ENCODE measurements at places on chromosomes 7 and 10. TPM values are rescaled to one million over a fixed set of nuclear protein-coding genes. Genes with fewer than 3 reads are reported as not detected.
A peak's percentile ranks its signal among the peaks of the same experiment; 100 is the strongest.

GRCh38 chr7:36487756-36488336, 98.2 kb downstream of the ANLN start:
- H3K27me3 ChIP-seq: no peaks in the 10 kb centered on the region
- H3K36me3 ChIP-seq: no peaks in the 10 kb centered on the region
- H3K27ac ChIP-seq: no peak overlapping the region
- no peak for DNase-seq

DNA sequence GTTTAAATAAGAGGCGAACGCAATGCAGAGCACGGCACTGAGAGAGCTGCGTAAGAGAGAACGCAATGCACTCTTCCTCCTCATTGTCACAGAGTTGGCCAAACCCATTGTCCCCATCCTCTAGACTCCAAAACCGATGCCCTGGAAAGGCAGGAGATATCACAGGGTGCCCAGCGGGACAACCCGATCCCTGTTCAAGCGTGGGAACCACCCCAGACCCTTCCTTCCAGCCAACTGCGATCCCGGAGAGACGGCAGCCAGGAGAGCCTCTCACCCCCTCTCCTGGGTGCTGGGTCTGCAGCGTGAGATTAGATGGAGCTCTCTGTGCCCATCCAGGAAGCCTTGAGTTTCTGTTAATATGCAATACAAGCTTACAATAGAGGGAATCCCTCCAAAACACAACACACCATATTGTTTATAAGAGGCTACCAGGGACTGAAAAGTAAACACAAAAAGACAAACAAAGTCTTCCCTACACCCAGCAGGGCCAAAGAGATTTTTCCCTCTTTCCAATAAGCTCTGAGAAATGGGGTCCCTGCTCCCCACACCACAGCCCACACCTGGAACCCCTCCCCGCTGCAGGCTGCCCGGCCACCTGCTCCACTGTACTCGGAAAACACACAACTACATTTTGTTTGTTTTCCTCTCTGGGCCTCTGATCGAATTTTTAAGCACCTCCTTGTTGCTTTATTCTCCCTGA, 187.6 kb downstream of the ADARB2 start:
- no peak overlapping the region for H3K27ac ChIP-seq
- peaks cover 19% of the 10 kb centered on the region for H3K36me3 ChIP-seq
- H3K27me3 ChIP-seq: peaks cover 4% of the 10 kb centered on the region
- peaks cover 23% of the 10 kb centered on the region for H3K4me1 ChIP-seq
- peak; percentile 2 for DNase-seq

H2BK1 gene
- total RNA-seq: not detected

DNA sequence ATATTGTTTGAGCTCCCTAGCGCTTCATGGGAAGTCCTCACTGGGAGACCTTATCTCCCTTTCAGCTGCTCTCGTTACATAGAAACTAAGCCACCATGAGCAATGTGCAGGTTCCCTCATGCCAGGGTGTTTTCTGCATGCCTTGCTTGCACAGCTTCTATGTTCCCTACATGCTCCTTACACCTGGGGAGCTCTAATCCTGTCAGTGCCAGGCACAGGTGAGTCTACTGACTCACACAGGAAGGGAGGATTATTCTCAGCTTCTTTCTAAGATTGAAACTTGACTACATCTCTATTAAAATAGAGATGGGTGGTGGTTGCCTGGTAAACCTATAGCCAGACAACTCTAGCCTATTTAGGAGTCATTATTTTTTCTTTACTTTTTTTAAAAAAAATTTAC, 375.7 kb upstream of the CDC14C start:
- no peaks in the 10 kb centered on the region for H3K27me3 ChIP-seq
- H3K4me3 ChIP-seq: no peak overlapping the region
- H3K36me3 ChIP-seq: no peaks in the 10 kb centered on the region
- no peak for DNase-seq
- H3K4me1 ChIP-seq: no peaks in the 10 kb centered on the region
- no peak overlapping the region for H3K27ac ChIP-seq
